ENCODE measurements at places on chromosomes 3 and 15.
A peak's percentile ranks its signal among the peaks of the same experiment; 100 is the strongest.

- DNase-seq = no peak
These were observed 327.3 kb upstream of the THBS1 start for GRCh38 chr15:39253552-39253951.

- DNase-seq = no peak
These were observed 8.7 kb upstream of the GP9 start for GRCh38 chr3:129051871-129052340.

DNA sequence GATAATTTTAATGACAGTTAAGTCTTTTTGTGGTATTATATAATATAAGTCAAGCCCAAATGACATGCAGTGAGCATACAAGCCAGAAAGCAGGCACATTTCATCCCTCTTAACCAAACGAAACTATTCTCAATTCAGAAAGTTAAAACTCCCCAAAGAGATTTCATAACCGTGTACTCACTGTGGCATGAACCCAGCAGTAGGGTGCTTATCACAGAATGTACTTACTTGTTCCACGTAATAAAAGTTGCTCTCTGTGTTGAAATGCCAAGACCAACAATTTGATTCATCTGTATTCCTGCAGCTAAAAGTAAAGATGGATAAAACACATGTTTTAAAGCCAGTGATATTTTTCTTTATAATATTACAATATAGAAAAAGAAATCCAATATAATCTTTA is 12.1 kb downstream of the GK5 start:
- DNase-seq = no peak

DNA sequence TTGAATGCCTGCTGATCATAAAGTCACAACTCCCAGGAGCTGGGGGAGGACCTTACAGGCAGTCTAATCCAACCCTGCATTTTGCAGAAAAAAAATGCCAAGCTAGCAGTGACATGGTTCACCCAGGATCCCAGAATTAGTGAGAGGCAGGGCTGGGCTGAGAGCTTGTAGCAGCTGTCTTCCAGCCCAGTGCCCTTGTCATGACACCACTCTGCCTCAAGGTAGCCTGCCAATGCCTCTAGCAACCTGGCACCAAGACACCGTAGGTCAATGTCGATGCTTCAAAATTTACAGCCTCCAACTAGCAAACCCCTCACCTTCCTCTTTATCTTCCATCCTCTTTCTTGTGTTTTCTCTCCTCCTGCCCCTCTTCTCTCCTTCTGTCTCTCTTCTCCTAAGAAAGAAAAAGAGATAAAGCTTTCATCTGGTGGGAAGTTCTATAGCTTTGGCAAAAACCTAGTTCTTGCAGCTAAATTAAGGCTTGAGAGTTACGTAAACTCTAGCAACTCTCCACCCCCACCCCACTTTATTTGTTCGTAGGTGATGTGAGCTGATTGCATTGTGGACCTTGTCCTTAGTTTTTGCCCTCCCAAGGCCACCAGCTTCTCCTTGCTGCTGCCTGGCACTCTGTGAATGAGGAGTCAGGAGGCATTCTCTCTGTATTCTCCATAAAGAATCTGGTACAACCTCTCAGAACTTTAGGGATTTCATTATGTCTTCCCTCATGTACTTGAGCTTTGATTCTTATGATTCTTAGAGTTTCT is 18.3 kb upstream of the BFSP2 start:
- no peak for DNase-seq

- no peak for DNase-seq
These were observed 10.1 kb downstream of the TMC3 start for GRCh38 chr15:81363718-81364500.

GRCh38 chr3:171809861-171810628 is at the start of gene PLD1:
Gene PLD1 (minus strand): TSS chr3:171810483. CDS start chr3:171738051, 72,432 bp downstream.
- DNase-seq = peak; percentile 62

GRCh38 chr3:8197384-8197783 is 304.2 kb upstream of the LMCD1 start:
- DNase-seq = no peak

- no peak for DNase-seq
These were observed 218.2 kb downstream of the P3H2 start for GRCh38 chr3:189902230-189903186.

DNA sequence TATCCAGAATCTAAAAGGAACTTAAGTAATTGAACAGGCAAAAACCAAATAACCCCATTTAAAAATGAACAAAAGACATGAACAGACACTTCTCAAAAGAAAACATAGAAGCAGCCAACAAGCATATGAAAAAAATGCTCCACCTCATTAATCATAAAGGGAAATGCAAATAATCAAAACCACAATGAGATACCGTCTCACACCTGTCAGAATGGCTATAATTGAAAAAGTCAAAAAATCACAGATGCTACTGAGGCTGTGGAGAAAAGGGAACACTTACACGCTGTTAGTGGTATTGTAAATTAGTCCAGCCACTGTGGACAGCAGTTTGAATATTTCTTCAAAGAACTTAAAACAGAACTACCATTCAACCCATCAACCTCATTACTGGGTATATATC is 220.7 kb downstream of the MEX3B start:
- no peak for DNase-seq

DNA sequence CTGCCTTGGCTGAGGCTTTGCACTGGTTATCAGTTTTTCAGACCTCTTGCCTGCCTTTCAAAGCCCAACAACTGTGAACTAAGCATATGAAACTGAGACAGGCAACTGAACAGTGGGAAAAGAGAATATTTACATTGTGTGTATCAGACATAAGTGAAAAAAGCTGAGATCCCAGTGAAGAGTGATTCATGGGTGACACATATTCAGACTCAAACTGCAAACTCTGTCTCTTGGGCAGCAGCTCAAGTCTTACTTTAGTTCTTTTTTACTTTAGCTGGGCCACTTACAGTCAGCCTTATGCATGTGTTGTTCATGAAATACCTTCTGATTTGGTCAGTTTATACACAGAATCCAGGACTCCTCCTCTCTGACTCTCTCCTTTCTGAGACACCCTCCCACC is 19.2 kb downstream of the SUCLG2 start:
- no peak for DNase-seq

GRCh38 chr3:145070795-145071194 is 1090.2 kb downstream of the PLOD2 start:
- DNase-seq = no peak

- DNase-seq = peak; percentile 79
These were observed 30.1 kb upstream of the NRROS start for GRCh38 chr3:196609343-196609775.

DNA sequence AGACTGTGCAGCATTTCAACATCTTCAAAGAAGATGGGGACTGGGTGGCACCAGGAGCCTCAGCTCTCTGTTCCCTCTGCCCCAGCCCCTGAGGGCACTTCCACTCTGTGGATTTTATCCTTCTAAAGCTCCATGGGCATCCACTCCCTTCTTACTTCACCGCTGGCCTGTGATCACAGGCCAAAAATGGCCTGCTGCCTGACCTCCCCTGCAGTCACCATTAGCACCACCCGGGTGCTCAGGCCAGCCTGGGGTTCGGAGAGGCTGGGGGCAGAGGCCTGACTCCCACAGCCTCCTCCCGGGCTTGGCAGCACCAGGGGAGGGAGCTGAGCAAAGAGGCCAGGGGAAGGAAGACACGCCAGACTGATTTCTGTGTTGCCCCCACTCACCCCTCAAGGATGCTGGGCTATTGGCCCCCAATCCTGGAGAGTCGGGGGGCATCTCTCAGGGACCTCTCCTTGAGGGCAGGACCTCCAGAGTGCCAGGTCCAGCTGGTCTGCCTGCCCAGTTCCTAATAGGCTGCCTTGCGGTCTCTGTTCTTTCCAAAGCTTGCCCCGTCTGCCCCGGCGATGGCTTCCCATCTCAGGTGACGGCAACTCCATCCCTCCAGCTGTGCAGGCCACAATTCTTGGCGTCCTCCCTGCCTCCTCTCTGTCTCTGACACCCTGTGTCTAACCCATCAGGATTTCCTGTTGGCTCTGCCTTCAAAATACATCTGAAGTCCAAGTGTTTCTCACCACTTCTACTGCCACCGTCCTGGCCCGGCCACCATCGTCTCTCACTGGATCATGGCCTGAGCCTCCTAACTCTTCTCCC is 67.1 kb downstream of the EXOG start:
- no peak for DNase-seq

- no peak for DNase-seq
These were observed 81.6 kb downstream of the FBN1 start for GRCh38 chr15:48563934-48564333.

DNA sequence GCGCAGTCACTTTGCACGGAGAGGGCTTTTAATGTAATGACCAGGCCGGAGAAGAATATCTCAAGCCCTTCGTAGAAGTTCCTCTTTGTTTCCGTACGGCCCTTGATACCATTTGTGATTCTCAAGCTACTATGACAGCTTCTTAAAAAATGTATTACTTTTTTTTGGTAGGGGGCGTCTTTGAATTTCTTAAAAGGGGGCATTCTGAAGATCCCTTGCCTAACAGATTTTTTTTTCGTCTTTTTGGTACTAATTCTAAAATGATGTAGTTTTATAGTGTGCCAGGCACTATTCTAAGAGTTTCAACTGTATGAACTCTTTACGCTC is 614.0 kb downstream of the MCTP2 start:
- no peak for DNase-seq

- no peak for DNase-seq
These were observed 135.7 kb upstream of the TBL1XR1 start for GRCh38 chr3:177332955-177333354.

GRCh38 chr3:4406746-4407568 is 60.1 kb downstream of the SUMF1 start:
- no peak for DNase-seq

GRCh38 chr15:31098953-31099740 is 2.4 kb downstream of the TRPM1 start:
- DNase-seq = no peak

DNA sequence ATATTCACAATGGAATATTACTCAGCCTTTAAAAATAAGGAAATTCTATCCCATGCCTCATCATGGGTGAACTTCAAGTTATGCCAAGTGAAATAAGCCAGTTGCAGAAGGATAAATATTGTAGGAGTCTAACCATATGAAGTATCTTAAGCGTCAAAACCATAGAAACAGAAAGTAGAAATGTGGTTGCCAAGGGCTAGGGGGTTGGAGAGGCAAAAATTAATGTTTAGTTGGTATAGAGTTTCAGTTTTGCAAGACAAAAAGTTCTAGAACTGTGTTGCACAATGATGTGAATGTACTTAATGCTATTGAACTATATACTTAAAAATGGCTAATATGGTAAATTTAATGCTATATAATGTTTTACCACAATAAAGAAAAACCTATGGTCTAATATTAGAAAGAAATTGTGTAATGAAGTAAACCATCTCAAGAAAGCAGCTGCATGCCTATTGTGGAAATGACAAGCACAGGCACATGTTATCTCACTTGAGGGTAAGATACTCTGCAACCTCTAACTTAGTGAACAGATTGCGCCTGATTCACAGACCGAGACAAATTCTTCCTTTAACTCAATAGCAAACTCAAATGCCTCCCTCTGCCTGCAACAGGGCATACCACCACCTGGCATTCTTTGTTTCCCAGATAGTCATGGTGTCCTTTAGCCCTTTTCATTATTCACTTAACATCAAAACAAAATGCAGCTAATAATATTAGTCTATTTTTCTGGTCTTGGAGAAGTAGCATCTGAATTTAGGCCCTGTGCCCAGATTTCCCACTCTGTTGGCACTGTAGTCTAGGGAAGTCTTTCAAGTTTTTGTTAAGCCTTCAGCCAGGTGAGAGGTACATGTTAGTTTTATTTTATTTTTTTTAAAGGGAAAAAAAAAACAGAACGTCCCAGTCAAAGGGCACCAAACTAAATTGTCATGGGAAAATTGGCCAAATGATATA is 80.2 kb upstream of the ACP3 start:
- DNase-seq = no peak

DNA sequence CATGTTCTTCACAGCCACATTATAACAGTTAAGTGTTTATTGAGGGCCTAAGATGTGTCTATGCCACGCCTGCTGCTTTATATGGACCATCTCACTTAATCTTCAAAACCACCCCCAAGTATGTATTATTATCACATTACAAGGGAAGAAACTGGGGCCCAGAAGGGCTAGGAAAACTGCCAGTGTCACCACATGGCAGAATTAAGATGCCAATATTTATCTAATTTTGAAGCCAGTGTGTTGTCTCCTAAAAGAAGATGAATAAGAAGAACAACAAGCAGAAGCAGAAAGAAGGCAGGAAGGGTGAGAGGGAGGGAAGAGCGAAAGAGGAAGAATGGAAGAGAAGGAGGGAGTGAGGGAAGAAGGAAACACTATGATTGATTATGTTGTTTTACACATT is 491.3 kb upstream of the IL12A start:
- no peak for DNase-seq

DNA sequence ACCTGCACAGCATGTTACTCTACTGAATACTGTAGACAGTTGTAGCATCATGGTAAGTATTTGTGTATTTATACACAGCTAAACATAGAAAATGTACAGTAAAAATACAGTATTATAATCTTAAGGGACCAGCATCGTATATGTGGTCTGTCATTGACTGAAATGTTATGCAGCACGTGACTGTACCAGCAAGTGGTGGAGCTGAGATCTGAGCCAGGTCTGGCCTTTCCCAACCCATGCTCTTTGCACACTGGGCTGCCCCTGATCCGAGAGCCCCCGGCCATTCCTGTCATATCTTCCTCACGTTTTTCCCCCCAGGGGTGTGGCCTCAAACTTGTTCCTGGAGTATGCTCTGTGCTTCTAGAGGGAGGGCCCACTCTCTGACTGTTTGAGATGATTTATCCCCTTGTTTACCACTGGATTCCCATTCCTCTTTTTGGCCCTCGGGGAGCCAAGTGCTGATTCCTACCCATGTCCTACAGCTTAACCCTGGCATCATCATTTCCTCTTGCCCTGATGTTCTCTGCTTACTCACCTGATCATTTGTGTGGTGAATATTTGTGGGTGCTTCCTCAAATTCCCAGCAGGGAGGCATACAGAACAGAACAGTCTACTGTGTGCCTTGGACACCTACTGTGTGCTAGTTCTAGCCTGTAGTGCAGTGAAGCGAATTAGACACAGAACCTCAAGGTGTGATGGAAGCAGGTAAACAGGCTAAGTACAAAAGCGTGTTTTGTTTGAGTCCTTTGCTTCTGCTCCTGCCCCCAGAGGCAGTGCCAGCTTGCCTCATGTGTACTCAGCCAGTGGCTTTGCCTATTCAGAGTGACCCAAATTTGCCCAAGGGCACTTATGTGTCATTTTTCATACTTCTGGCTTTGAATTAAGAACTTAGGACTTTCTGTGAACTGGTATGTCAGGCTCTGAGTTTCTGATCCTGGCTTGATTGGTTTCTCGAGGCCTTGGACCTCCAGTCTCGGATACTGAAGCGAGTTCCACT is 21.0 kb downstream of the CSRNP1 start:
- DNase-seq = no peak

- no peak for DNase-seq
These were observed 68.2 kb downstream of the AAGAB start for GRCh38 chr15:67186226-67186649.

DNA sequence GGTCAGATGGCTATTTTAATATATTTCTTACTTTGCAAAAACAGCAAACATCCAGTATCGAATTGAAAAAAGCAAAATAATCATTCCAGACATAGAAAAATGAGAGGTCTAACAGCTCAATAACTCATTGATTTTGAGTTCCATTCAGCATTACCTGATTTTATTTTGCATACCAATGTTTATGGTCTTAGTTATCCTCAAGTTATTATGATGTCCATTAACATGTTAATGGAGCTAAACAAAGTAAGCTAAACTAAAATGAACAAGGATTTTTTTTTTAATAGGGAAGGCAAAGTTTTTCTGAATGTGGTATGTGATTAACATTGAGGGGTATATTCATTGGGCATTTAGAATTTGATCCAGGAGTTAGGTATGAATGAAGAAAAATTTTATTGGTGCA is 13.1 kb downstream of the MYH15 start:
- DNase-seq = no peak

GRCh38 chr3:144763878-144764454 is 792.3 kb downstream of the DIPK2A start:
- no peak for DNase-seq

All from HEK293T (cell line).